ENCODE measurements at places on chromosomes 3 and 15.

DNA sequence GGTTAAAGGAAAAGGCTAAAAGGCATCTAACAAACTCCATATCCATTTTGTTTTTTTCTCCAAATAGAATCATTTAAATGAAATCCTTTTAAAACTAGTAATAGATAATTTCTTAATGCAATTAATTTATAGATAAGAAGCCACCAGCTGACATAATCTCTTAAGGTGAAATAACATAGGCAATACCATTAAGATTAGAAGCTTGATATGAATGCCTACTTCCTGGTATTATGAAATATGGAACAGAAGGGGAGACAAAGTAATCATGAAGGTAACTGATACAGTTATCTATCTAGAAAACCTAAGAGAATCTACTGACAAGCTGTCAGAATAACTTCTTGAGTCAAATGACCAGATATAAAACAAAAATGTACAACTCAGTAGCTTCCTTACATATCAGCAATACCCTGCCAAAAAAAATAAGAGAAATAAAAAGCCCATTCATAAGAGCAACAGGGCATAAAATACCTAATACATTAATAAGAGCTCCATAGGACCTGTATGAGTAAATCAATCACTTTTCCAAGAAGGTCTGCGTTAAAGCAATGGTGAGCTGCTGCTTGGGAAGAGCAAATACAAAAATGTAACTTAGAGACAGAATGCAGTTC, 10.7 kb downstream of the EHD4 start:
- DNase-seq = no peak

- DNase-seq = no peak
Observed at GRCh38 chr3:24004171-24004938, 59.3 kb downstream of the NR1D2 start.

- DNase-seq = no peak
Observed at GRCh38 chr3:48592519-48593087, 2.5 kb downstream of the COL7A1 start.

DNA sequence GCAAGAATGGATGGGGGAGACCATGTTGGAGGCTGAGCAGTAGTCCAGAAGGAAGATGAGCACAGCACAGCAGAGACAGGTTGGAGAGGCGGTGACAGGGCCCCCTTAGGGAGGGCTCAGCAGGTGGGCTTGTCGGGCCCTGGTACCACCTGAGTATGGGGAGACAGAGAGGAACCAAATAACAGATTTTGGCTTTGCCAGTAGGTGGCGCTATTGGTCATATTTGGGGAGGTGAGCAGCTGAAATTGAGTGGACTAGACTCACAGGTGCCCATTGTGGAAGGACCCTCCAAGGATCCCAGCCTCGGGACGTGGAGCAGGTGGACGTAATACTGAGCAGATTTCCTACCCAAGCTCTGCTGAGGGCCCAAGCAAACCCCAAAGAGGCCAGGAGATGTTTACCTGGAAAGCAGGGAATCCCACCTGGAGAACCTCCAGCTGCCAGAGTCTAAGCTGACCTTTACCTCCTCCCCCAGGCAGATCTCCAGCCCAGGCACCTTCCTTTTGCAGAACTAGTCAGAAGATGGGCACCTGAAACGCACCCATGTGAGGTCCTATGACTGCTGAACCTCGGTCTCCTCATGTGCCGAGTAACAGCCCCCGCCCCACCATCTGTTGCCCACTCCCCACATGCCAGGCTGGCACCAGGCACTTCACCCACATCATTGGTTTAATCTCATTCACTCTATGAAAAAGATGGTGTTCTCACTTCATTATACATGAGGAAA, 24.6 kb upstream of the CORO2B start:
- DNase-seq = no peak

GRCh38 chr3:21059404-21059803, 691.6 kb downstream of the ZNF385D start:
- DNase-seq = no peak

DNA sequence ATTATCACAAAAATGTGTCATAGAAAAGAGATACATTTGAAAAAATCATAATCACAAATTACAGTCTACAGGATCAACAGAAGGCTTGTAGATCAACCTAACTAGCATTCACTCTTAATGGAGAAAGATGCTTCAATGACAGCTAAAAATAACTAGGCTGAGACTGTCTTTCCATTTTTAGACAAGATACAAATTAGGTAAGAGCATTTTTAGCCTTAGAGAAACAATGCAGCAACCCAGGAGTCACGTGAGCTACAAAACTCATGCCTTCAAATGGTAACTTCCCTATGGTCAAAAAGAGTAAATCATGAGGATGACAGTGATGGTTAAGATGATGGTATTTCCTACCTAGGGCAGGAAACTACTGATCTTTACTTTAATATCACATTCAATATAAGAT, 415.4 kb downstream of the MAGI1 start:
- no peak for DNase-seq

DNA sequence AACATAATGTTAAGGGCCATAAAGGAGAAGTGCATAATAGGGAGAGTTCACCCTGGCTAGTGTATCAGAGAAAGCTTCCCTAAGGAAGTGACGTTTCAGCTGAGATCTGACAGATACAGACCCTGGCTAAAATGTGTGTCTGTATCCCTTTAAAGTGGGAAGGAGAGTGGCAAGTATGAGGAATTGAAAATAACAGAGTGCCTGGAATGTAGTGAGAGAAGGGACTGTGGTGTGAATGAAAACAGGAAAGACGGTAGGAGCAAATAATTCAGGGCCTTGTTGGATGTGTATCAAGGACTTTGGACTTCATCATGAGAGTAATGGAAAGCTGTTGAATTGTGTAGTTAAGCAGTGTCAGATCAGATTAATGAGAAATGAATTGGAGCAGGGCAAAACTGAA, 30.5 kb downstream of the NEO1 start:
- no peak for DNase-seq

- DNase-seq = no peak
Observed at GRCh38 chr3:69535613-69536012, 149.7 kb upstream of the FRMD4B start.

- DNase-seq = peak; percentile 45
Observed at GRCh38 chr15:72785432-72785831, 1.9 kb upstream of the ADPGK start.

GRCh38 chr3:99625643-99626416, 12.6 kb upstream of the COL8A1 start:
- no peak for DNase-seq

DNA sequence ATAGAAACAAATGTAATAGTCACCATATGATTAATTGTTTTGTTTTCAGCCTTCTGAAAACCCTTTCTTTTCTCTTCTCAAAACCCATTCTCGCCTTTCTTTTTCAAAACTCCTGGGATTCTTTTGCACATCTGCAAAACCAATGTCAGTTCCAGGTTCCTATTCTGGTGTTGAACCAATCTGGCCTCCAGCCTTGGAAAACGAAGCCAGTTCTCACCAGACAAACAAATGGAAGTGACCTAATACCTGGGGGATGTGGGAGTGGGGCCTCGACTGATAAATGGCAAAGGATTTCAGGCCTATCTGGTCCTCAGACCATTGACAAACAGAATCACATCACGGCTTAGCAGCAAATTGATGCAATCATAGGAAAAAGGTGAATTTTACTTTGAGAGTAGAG, 73.0 kb downstream of the COL8A1 start:
- no peak for DNase-seq

GRCh38 chr3:141343865-141344271, 24.4 kb upstream of the ZBTB38 start:
- no peak for DNase-seq
